ENCODE measurements at places on chromosomes 3 and 15.
A peak's percentile ranks its signal among the peaks of the same experiment; 100 is the strongest.

DNA sequence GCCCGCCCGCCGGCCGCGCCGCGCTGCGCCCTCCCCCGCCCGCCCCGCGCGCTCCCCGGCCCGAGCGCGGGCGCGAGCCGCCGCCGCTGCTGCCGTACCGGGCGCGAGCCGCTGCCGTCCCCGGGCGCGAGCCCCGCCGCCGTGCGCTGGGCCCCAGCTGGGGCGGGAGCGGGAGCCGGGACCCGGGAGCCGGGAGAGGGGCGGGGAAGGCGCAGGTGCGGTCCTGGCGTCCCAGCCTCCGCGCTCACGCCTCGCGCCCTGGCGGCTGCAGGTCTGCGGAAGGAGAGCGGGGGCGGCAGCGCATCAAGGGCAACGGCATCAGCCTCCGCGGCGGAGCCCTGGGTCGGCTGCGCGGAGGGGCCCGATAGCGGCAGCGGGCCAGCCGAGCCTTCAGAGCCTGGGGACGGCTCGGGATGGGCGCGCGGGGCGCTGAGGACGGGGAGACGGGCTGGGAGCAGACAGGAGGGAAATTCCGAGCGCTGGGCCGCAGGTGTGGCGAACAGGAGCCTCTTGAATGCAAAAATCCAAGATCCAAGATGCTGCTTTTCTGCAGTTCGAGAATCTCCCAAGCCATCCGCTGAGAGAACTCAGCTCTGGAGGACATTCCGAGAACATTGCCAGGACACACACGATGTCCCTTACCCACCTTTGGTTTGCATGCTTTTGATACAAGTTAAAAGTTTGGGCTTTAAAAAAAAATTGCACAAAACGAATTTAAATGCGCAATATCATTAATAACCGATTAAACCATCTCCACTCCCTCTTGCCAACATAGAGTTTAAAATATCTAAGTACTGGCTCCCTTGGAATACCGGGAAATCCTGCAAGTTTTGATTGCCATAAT is 251.1 kb downstream of the TJP1 start:
- DNase-seq = peak; percentile 27

DNA sequence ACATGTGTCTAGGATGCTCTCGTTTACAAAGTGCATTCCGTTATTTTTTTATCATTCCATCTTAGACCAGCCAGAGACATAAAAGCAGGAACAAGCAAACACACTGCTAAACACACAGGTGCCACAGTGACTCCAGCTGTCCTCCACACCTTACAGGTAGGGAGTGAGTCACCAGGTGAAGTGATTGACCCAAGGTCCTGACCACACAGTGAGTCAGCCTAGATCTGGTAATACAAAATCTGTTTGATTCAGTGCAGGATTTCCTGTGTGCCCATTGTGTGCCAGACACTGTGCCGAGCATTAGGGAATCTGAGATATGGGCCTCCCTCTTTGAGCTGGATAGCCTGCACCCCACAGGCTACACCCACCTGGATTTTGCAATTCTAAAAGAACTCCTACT is 16.7 kb upstream of the BFSP2 start:
- no peak for DNase-seq

GRCh38 chr15:50190166-50190570 is 8.2 kb downstream of the SLC27A2 start:
- no peak for DNase-seq

DNA sequence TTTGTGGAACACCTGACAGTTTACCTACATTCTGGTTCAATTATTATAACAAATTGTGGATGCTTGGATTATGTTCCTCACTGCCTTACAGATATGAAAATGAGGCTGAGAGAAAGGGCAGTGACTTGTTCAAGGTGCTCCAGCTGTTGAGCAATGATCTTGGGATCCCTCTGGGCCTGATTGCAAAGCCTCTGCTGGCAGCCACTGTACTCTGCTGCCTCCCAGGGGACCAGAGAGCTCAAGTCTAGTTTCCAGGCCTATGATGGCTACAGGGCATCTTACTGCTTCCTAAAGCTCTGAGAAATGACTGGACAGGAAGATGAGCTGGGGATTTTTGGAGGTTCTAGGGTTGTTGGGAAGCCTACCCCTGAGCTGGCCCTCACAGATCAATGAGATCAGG is 2.3 kb upstream of the SHC4 start:
- peak; percentile 57 for DNase-seq

DNA sequence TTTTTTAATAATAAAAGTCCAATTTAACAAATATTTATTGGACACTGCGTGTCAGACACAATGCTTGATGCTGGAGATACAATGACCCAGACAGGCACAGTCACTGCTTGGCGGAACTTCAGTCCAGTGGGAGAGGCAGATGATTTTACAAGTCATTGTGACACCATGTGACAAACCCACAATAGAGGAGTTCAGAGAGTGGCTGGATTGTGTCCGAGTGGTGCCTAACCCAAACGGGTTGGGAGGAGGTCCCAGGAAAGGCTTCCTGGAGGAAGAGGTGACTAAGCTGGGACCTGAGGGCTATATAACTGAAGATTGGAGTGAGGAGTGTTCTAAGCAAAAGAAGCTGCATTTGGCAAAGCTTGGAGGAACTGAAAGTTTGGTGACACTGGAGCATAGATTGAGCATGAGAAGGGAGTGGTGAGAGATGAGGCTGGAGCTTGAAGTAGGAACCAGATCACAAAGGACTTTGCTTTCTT is 41.4 kb downstream of the CRTC3 start:
- no peak for DNase-seq

- no peak for DNase-seq
Measured at GRCh38 chr3:151145713-151146070, 57.3 kb downstream of the GPR171 start.

DNA sequence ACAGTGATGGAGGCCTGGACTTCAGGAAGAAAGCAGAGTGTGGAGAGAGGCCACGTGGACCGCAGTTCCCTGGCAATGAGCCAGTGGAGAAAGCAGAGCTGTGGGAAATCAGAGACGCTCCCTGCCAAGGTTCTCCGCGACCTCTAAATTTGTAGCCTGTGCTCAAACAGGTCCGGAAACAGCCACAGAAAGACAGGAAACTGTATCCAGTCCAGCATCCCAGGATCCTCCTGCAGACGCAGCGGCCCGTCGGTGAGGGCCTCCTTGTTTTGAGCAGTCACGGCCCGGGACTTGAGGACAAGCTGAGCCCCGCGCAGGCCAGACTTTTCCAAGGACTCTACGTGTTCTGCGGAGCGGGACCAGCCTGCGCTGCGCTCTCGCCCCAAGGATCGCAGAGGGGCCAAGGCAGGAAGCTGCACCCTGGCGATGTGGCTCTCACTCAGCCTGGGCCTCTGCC is 22.3 kb downstream of the RPSA start:
- no peak for DNase-seq

- DNase-seq = no peak
Measured at GRCh38 chr3:112751564-112752512, 94.8 kb downstream of the CD200R1L start.

DNA sequence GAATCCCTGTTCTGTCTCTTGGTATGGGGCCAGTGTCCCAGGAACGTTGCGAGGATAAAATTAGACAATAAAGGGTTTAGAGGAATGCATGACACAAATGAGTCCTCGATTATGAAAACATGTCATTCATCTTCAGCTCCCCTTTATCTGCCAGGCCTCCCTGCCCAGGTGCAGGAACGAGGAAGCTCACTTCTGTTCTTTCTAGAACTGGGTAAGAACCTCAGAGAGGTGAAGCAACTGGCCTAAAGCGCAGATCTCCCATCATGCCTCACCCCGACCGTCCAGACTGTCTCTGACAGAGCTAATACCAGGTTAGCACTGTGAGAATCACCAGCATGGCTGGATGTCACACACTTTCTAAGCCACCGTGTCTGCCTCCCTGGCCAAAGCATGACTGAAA is 1.5 kb upstream of the ITIH1 start:
- no peak for DNase-seq
